Activated B cell treated with CpG ODN at 0.5 μM for 24 hours (primary cell): ENCODE measurements at places on chromosomes 12 and 14. TPM values are rescaled to one million over a fixed set of nuclear protein-coding genes. Genes with fewer than 3 reads are reported as not detected.

The MGAT4C gene
- not detected in 2 replicates for total RNA-seq

The IL22 gene
- total RNA-seq = not detected in 2 replicates

GRCh38 chr12:26473291-26473690 is 277.9 kb downstream of the SSPN start:
- DNase-seq = peak; percentile 23

GRCh38 chr12:389142-390096 is at the start of gene KDM5A:
Gene KDM5A (minus strand): TSS chr12:389320. CDS start chr12:389091, 229 bp downstream.
- peak; percentile 83 for DNase-seq

The HSP90B1 gene
- total RNA-seq = 346 and 368 TPM in 2 replicates

GRCh38 chr14:87113286-87113685 is 879.7 kb downstream of the GALC start:
- DNase-seq = no peak

GRCh38 chr12:104620837-104621531 is 164.2 kb downstream of the CHST11 start:
- DNase-seq = no peak

- no peak for DNase-seq
Observed at GRCh38 chr12:108425238-108425795, 86.2 kb upstream of the CMKLR1 start.

DNA sequence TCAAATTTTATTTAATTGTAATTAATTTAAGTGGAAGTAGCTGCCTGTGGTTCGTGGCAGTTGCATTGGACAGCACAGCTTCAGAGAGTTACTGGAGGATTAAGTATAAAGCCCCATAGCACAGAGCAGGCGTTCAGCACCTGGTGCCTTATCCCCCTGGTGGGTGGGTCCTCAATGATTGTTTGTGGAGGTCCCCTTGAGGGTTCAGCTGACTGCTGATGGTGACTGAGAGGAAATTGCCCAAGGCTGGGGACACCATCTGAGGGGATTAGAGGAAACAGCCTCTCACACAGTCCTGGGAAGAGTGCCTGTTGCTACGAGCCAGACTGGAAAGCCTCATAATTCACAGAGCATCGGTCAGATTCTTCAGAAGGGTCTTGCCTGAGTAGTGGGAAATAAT is 83.4 kb upstream of the NOS1 start:
- DNase-seq = no peak

GRCh38 chr12:110696283-110696682 is 7.4 kb upstream of the HVCN1 start:
- no peak for DNase-seq

The LRRC10 gene
- total RNA-seq = not detected in 2 replicates

- DNase-seq = peak; percentile 64
Observed at GRCh38 chr14:51828017-51828797, 32.2 kb upstream of the GNG2 start.

- DNase-seq = no peak
Observed at GRCh38 chr14:38127356-38127755, 80.3 kb upstream of the SSTR1 start.

The BBOF1 gene
- 1.6 and 2.2 TPM in 2 replicates for total RNA-seq

The BCL2L14 gene
- not detected in 2 replicates for total RNA-seq

GRCh38 chr12:46483572-46484395 is 111.2 kb upstream of the SLC38A2 start:
- DNase-seq = no peak

- no peak for DNase-seq
Observed at GRCh38 chr14:66539034-66539433, 31.1 kb downstream of the GPHN start.

- no peak for DNase-seq
Observed at GRCh38 chr14:69688299-69688649, 76.9 kb downstream of the SUSD6 start.

- no peak for DNase-seq
Observed at GRCh38 chr12:112537710-112538396, 119.1 kb downstream of the PTPN11 start.

- no peak for DNase-seq
Observed at GRCh38 chr14:20989471-20989786, 351 bp upstream of the METTL17 start.

GRCh38 chr12:45315462-45315861 is 99.6 kb downstream of the ANO6 start:
- no peak for DNase-seq

GRCh38 chr12:53053218-53054111 is 3.6 kb downstream of the TNS2 start:
- DNase-seq = no peak

- DNase-seq = no peak
Observed at GRCh38 chr14:54200726-54201125, 196.1 kb upstream of the CDKN3 start.

The TOGARAM1 gene
- 12.7 and 16.9 TPM in 2 replicates for total RNA-seq

GRCh38 chr14:23284654-23285529 is 1.0 kb downstream of the HOMEZ start:
- no peak for DNase-seq

GRCh38 chr14:21220874-21221477 is 48.3 kb downstream of the HNRNPC start:
- DNase-seq = no peak

- no peak for DNase-seq
Observed at GRCh38 chr12:66899588-66899987, 220.7 kb upstream of the GRIP1 start.

DNA sequence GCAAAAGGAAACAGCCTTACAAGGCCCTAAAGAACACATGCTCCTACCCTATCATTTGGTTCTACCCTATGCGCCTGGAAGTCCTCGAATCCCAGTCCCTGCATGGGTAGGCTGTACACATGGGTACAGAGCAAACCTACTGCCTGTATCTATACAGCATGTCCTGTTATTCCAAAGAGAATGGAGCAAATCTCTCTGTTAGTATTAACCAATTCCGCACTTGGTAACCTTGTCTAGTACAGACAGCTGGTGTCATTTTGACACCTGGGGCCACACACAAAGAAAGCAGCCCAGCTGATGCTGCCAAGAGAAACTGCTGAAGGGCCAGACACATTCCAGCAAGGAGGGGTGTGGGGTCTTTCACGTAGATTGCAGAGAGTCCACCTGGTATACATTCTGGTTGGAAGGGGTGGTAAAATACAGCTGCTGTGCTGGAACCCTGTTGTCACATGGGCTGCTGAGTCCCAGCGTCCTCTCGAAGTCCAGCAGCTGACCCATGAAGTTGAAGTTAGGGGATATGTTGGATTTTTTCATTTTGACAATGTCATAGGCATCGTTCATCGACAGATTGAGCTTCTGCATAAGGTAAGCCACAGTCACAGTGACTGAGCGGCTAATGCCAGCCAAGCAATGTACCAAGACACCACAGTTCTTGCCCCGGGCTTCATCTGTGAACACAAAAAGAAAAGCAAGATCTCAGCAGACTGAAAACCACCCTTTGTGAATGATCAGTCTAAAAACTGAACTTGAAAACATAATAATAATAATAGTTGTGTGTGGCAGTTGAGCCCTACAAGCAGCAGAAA is 3.2 kb downstream of the DUSP6 start:
- no peak for DNase-seq

The IL26 gene
- total RNA-seq = not detected in 2 replicates

DNA sequence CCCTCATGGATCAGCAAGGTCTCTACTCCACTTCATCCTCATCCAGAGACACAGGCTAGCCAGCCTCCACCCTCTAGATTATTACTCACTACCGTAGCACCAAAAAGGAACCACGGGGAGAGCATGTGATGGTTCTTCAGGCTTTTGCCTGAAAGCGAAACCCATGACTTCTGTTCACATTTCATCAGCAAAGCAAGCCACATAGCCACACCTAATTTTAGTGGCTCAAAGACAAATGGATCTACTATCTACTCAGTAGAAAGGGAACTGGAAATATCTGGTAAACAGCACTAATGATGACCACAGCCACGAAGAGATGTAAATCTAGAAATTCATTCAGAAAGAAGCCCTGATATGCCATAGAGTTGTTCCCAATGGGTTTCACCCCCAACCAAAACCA is 51.4 kb downstream of the VCPKMT start:
- no peak for DNase-seq

The HDAC7 gene
- total RNA-seq = 103 and 126 TPM in 2 replicates

DNA sequence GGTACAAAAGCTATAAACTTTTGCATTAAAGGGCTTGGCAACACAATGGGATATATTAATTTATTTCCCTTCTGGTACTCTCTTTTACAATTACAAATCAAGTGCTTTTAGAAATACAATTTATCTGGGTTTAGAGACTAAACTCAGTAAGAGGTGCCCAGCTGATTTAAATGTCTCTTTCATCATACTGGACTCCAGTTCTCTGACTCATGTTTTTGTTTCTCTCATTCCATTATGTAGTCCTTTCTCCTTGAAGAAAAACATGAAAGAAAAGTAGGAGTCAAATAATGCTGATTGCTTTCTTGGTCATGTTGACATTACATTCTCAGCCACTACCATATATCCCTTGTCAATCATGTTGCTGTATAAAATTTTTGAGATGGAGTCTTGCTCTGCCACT is 36.3 kb upstream of the CFL2 start:
- no peak for DNase-seq

DNA sequence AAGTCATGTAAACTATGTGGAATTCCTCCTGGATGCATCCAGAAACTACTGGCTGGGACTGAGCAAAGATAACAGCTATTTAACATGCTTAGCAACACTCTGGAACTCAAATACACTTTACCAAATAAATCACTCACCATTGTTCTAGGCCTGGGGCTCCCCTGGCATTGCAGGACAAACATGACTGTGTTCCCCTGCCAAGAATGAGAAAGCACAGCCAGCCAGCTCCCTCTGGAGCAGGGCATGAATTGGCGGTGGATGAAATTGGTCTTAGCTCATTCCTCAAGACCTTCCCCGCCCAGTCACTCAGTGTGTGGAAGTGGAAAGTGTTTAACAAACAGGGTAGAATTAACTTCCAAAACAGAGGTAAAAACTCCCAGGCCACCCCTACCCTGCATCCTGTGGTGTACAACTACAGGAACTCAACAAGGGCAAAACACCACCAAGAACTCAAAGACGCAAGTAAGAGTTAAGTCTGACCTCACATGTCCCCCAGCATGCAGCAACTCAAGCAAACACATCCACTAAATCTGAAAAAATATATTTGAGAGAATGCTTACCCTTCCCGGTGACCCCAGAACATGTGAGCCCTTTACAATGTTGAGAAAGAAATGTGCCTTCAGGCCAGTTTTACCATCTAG is 58.4 kb upstream of the BDKRB2 start:
- DNase-seq = no peak

The ZCCHC8 gene
- total RNA-seq = 39.8 and 48.0 TPM in 2 replicates

DNA sequence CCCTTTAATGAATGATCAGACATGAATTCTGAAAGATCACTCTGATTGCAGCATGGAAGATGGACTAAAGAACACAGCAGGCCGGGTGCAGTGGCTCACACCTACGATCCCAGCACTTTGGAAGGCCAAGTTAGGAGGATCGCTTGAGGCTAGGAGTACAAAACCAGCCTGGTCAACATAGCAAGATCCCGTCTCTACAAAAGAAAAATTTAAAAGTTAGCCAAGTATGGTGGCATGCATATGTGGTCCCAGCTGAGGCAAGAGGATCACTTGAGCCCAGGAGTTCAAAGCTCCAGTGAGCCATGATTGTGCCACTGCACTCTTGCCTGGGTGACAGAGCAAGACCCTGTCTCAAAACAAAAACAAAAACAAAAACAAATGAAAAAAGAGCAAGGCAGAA is 35.1 kb downstream of the SENP1 start:
- DNase-seq = no peak

GRCh38 chr12:125458552-125459268 is 393.5 kb downstream of the AACS start:
- no peak for DNase-seq

The PLXNC1 gene
- total RNA-seq = 27.0 and 30.9 TPM in 2 replicates

DNA sequence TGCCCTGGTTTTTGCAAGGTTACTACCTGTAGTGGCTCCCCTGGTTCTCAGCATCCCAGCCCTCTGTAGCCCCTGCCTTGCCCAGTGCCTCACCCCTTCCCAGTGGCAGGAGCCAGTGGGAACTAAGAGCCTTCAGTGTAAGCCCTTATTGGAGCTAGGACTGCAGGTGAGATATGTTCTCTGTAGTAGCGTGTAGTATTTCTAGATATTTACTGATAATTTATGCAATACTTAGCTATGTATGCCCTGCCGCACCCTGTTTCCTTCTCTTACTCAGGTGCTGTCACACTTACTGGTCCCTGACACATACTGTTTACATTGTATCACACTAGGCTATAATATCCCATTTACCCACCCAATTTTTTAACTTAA is 3.6 kb downstream of the BMAL2 start:
- no peak for DNase-seq

DNA sequence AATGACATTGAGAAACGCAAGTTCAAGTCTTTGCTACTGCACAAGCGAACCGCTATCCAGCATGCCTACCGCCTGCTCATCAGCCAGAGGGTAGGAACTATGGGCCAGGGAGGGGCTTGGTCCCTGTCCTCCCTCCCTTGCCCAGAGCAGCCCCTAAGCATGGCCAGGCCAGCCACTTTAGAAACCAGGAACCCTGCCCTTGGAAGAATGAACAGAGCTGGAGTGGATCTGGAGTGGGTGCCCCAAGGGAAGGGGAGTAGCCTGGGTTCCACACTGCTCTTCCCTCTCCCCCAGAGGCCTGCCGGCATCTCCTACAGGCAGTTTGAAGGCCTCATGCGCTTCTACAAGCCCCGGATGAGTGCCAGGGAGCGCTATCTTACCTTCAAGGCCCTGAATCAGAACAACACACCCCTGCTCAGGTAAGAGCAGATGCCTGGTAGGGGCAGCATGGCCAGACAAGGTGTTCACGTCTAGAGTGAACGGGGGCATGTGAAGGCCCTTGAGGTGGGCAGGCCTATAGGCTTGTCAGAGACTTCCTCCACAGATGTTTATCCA is 55.8 kb downstream of the TPCN1 start:
- DNase-seq = no peak

DNA sequence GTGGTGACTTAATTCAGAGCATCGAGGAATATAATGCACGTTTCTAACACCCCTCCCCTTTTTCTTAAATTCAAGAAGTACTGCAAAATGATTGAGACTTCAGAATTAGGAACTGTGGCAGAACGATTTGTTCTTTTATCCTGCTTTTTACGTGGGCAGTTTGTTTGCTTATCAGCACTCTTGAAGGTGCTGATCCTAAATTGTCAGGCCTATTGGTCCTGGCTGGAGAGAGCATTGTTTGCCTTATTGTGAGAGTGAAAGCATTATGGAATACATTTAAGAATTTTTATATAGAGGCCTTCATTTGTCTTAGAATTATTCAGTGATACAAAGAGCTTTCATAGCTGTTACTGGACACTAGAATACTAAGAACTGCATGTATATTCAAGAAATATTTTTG is 59.1 kb downstream of the TMTC2 start:
- DNase-seq = no peak

The DDHD1 gene
- 44.0 and 59.8 TPM in 2 replicates for total RNA-seq

DNA sequence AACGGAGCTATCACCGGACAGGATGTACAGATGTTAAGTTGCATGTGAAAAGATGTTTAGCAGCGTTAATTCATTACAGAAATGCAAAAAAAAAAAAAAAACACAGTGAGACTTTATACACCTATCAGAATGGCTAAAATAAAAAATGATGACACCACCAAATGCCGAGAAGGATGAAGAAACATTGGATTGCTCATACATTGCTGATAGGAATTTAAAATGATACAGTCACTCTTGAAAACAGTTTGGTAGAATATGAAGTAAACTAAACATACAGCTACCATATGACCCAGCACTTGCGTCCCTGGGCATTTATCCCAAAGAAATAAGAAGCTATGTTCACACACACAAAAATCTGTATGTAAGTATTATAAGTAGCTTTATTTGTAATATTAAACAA is 574.1 kb downstream of the SLC16A7 start:
- no peak for DNase-seq

GRCh38 chr14:78340250-78340649 is 170.1 kb downstream of the NRXN3 start:
- DNase-seq = no peak

GRCh38 chr14:23438101-23438971 is 2.9 kb upstream of the MYH7 start:
- no peak for DNase-seq

GRCh38 chr14:66496188-66496807 is 10.1 kb downstream of the CCDC196 start:
- no peak for DNase-seq
